ENCODE measurements at places on chromosomes 4 and X.
A peak's percentile ranks its signal among the peaks of the same experiment; 100 is the strongest.

GRCh38 chr4:20418861-20419451 lies 167.3 kb downstream of the SLIT2 start:
- DNase-seq = no peak

DNA sequence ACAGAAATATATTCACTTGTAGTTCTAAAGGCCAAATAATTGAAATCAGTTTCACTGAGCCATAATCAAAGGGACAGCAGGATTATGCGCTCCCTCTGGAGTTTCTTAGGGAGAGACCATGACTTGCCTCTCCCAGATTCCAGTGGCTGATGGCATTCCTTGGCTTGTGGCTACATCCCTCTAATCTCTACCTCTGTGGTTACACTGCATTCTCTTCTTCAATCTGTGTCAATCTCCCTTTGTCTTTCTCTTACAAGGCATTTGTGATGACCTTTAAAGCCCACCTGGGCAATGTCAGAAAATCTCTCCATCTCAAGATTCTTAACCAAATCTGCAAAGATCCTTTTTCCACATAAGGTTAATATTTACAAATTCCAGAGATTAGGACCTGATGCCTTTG lies 260.2 kb downstream of the UNC5C start:
- no peak for DNase-seq

- DNase-seq = no peak
Observed at GRCh38 chrX:124938715-124939114, 381.0 kb upstream of the TEX13C start.

DNA sequence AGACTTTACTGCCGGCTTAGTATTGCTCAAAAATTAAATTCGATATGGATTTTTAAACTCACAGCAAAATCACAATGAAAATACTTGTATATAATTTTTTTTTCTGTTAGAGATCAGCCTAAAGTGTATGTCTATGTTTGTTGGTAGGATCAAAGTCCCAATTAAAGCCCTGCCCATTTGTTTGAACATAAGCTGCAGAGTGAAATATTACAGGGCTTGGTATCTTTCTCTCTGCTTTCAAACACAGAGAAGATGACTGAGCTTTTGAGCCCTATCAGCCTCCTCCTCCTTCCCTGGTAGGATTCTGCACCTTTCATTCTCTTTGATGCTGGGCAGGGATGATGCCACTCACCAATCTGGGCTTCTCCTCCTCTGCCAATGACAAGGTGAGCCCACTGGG lies 345.4 kb downstream of the PPP1R2C start:
- no peak for DNase-seq

DNA sequence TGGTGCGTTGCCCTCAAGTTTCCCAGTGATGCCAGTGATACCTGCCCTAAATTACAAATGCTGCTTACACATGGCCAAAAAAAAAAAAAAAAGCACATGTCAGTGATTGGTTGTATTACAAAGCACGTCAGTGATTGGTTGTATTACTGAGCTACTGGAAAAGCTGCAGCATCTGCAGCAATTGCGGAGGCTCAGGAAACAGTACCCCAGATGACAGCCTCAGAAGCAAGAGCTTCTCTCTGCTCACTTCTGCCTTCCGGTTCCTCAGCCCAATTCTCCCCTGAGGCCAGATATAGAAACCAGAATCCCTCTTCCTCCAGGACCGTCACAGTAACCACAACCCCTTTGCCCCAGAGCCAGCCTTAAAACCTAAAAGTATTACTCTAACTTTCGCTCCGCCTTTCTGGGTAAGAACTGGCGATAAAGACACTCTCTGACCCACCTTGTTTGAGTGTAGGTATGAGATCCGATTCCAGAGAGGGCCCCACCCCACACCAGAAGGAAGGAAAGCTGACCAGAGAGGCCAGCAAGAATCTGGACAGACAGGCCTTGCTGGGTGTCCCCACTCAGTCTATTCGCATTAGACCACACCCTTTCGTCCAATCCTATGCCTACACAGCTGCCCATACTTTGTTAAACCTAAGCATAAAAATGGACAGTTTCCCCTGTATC lies 85.0 kb upstream of the SORBS2 start:
- DNase-seq = no peak

DNA sequence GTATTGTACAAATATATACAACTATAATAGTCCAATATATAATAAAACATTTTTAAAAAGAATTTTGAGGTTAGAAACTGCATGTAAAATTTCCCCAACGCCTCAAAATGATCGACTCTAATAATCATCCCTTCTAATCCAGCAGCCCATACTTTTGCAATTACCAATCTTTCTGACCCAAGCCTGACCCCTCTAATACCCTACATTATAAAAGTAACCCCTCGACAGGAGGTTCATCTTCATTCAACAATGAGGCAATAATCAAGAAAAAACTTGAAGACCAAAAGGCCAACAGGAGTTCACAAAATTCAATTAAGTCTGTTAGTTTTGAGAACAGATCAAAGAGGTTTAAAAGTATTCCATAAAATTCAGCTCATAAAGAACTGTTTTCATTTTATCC lies 393.5 kb downstream of the GPM6A start:
- no peak for DNase-seq

- no peak for DNase-seq
Observed at GRCh38 chrX:8374041-8374825, 90.4 kb upstream of the VCX3B start.

GRCh38 chrX:97330151-97330550 lies 446.4 kb downstream of the RPA4 start:
- DNase-seq = no peak

DNA sequence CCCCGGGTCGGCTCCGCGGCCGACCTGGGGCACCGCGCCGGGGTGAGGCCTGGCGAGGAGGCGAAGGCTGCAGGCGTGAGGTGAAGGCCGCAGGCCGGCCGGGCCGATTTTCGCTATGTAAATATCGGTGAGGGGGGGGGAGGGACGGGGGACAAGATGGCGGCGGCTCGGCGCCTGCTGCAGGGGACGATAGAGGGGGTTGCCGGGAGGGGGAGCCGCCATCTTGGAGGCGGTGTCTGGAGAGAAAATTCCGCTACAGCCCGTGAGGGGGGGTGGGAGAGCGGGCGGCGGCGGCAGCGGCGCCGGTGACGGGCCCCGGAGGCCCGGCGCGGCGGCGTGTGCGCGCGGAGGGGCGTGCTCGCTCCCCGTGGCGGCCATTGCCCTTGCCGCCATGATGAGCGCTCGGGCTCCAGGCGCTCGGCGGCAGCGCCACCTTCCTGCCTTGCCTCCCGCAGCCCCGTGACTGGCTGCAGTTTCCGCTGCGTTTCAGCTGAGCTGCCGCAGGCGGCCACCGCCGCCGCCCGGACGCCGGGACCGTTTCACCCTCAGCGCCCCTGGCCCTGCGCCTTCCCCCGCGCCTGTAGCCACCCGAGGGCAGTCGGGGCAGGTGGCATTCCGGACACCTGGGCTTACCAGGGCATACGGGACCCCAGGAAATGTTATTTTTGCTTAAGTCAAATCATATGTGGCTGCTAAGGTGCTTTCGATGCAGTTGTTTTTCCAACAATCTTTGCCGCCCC lies 692 bp downstream of the ZFX start:
- DNase-seq = peak; percentile 59

DNA sequence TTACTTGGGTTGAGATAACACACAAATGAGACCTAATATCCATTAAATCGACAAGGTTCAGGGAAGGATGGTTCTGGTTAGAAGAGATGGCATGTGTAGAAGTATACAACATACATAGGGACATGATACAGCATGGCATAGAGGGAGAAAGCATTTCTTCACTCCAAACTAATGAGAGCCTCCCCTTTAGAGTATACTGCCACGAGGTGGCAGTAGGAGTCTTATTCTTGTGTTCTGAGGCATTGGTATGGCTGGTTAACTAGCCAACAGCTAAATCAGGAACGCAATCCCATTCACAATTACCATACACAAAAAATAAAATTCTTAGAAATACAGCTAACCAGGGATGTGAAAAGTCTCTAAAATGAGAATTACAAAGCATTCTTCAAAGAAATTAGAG lies 29.1 kb upstream of the TRO start:
- no peak for DNase-seq

- no peak for DNase-seq
Observed at GRCh38 chr4:184388106-184388505, 86.2 kb downstream of the IRF2 start.

- DNase-seq = no peak
Observed at GRCh38 chr4:52248820-52249219, 197.7 kb downstream of the SPATA18 start.

GRCh38 chr4:168612450-168613135 lies 115.7 kb downstream of the PALLD start:
- DNase-seq = no peak

GRCh38 chrX:67731061-67731460 lies 187.2 kb downstream of the AR start:
- DNase-seq = no peak

GRCh38 chr4:85952528-85952927 lies 407.3 kb downstream of the MAPK10 start:
- no peak for DNase-seq

GRCh38 chrX:109600237-109600651 lies 24.7 kb downstream of the KCNE5 start:
- DNase-seq = no peak

GRCh38 chr4:6658209-6658595 lies 17.7 kb downstream of the MRFAP1 start:
- DNase-seq = no peak

- DNase-seq = no peak
Observed at GRCh38 chr4:143294710-143295275, 41.9 kb upstream of the GAB1 start.

DNA sequence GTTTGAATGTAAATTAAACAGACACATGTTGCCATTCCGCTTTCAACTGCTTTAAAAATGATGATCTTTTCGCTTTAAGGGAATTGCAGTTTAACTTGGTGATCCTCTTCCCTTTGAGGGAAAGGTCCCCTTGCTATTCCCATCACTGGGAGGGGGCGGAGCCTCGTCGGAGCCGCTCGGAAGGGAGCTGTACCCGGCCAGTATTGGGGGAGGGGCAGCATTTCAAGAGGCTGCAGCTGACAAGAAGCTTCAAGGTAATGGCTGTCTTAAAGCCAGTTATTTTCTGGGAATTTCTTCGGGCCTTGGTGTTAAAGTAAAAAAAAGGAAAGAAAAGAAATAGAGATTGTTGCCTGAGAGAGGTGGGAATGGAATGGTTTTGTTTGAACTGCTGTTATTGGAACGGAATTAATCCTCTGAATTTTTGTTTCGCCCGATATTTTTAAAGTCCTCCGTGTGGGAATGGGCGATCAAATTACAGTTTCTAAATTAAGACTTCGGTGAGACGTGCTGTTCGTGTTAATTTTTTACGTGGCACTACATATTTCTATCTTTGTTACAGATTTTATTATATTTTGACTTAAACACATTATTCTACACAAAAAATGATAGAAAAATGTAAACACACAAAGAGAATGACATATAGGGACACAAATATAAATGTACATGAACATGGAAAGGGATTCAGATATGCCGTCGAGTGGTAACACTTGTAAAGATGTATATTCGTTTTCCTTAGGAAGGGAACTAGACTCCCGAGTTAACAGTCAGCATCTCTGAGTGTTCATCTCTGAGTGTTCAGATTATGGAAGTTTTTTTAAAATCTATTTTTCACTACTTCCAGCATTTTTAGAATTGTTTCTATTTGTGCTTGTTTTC lies 9.2 kb downstream of the PWWP3B start:
- no peak for DNase-seq

DNA sequence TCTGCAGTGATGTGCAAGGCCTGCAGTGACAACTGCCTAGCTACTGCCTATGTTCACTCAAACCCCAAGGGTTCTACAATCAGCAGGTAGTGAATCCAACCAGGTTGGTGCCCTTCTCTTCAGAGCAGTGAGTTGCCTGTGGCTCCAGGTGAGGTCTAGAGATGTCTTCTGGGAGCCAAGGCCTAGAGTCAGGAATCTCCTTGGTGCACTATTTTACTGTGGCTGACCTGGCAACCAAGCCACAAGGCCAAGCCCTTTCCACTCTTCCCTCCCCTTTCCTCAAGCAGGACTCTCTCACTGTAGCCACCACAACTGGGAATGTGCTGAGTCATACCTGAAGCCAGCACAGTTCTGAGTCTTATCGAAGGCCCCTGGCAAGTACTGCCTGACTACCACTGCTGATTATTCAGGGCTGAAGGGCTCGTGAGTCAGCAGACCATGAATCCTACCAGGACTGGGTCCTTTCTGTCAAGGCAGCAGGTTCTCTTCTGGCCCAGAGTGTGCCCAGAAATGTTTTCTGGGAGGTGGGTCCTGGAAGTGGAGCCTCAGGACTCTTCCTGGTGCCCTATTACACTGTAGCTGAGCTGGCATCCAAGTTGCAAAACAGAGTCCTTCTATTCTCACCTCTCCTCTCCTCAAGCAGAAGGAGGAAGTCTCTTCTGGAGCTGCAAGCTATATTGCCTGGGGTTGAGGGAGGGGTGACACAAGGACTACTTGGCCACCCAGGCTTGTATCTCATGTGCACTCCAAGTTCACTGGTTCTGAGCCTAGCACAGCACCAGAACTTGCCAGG lies 111.6 kb downstream of the BTC start:
- DNase-seq = no peak

- DNase-seq = no peak
Observed at GRCh38 chr4:139282065-139282720, 2.2 kb upstream of the MGARP start.

DNA sequence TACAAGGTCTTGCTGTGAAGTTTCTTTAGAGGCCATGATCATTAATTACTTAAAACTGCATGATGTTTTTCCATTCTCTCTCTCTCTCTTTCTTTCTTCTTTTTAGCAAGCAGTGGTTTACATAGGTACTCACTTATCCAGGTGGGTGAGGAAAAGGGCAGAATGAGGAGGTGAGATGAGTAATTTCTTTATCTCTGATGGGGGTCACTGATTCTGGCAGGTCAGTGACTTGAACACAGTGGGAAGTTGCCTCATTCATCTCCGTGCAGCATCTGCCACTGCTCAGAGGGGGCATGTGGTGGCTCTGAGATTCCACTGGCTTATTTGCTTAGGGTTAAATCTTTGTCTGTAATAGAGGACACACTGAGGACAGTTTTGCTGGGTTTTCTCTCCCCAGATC lies 62.6 kb downstream of the FAM114A1 start:
- no peak for DNase-seq

GRCh38 chr4:82360298-82361177 lies 13.3 kb downstream of the HNRNPD start:
- DNase-seq = no peak

GRCh38 chr4:129350834-129351721 lies 255.1 kb downstream of the C4orf33 start:
- no peak for DNase-seq

DNA sequence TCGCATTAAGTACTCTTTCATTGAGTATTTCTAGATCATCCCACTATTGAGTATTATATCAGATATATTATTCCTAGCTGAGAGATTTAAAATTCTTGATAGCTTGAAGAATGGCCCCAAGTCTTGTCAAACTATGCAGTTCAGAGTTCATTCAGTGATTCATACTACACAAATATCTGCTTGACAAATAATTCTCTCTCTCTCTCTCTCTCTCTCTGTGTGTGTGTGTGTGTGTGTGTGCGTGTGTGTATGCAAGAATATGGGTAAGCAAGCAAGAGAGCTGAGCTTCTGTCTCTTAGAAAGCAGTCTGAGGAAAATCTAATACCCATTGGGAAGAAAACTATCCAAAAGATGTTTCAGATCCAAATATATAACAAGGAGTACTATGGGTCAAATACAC lies 142.0 kb downstream of the SLC10A7 start:
- no peak for DNase-seq

GRCh38 chr4:99435154-99435553 lies at the start of gene ADH7:
Gene ADH7, minus strand, starts transcription at chr4:99435342. Its CDS starts 109 bp downstream, at chr4:99435233.
- DNase-seq = no peak

- DNase-seq = no peak
Observed at GRCh38 chrX:47239898-47240545, 7.2 kb downstream of the USP11 start.
